ENCODE measurements at places on chromosomes 7 and 10.

DNA sequence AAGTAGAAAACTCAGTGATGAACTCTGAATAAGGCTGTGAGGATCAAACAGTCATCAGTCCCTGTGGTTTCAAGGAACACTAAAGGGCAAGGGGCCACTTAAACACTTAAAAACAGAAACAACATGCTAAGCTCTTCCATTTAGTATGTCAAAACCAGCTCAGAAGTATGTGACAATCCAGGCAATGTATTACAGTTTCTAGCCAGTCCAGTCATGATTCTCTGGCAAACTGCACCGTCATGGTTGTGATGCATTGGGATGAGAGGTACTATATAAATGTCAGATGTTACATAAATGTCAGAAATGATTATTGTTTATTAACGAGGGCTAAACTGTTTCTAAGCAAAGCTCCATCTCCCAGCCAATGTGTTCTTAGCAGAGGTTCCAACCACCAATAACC is 4.7 kb upstream of the CREB5 start:
- no peak for DNase-seq

- DNase-seq = no peak
These were observed 6.1 kb downstream of the RAMP3 start for GRCh38 chr7:45163692-45164052.

GRCh38 chr10:14611968-14612693 is 162.6 kb downstream of the FAM107B start:
- no peak for DNase-seq

DNA sequence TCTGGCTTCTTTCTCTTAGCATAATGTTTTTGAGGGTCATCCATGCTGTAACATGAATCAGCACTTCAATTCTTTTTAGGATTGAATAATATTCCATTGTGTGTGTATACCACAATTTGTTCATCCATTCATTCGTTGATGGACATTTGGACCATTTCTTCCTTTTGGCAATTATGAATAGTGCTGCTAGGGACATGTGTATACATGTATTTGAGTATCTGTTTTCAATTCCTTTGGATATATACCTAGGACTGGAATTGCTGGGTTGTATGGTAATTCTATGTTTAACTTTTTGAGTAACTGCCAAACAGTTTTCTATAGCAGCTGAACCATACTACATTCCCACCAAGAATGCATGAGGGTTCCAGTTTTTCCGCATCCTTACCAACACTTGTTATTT is 39.2 kb downstream of the GBF1 start:
- no peak for DNase-seq

GRCh38 chr10:119852822-119853221 is 19.8 kb downstream of the MCMBP start:
- no peak for DNase-seq

DNA sequence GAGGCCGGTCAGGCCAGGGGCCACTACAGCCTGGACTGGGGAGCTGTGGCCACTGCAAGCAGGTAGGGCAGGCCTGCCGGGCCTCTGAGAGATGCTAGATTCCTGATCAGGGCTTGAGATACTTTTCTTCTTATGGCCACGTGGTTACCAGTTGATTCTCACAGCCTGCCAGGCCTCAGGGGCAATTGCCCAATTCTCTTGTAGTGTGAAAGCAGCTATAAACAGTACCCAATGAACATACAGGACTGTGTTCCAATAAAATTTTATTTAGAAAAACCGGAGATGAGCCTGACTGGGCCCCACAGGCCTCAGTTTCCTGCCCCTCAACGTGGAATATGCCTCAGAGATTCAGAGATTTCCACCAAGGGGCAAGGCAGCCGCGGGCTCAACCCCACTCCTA is 475.2 kb downstream of the TCERG1L start:
- DNase-seq = no peak

GRCh38 chr7:88155756-88156155 is 64.1 kb downstream of the SRI start:
- no peak for DNase-seq

DNA sequence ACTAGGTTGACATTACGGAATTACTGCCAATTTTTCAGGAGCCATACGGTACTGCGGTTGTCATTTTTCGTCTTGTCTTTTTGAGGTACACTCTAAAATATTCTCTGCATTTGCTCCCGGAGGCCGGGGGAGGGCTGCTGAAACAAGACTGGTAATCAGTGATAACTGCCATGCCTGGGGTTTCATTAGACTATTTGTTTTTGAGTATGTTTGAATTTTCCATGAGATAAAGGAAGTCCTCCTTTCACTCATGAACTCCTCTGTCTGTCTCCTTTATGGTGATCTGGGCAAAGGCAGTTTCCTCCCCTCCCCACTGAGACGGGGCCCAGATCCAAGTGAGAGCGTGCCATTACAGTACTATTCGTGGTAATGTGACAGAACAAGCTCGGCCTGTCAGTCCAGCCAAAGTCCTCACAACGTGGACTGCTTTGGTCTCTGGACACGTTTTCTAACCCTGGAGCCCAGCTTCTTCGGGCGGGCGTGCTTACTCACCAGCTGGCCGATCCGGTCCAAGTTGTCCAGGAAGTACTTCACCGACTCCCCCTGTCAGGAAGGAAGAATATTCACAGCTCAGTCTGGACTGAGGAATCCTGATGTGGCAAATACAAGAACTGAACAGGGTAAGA is 45.1 kb downstream of the AMZ1 start:
- no peak for DNase-seq

DNA sequence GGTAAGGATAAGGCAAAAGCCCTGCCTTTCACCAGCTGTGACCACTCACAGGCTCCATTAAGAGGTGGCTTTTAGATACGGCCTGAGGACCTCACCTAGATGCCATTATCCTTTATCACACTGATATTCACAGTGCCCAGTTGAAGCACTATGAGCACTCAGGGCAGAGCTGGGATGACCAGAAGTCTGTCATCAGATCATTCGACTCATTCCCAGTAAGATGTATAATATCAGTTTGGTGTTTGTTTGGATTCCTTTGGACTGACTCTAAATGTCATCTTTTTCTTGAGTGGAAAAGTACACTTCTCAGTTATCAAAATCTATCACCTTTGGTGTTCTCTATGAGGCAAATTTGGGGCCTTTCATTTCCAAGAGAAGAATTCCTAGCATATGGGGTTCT is 18.7 kb downstream of the CCDC136 start:
- DNase-seq = no peak

DNA sequence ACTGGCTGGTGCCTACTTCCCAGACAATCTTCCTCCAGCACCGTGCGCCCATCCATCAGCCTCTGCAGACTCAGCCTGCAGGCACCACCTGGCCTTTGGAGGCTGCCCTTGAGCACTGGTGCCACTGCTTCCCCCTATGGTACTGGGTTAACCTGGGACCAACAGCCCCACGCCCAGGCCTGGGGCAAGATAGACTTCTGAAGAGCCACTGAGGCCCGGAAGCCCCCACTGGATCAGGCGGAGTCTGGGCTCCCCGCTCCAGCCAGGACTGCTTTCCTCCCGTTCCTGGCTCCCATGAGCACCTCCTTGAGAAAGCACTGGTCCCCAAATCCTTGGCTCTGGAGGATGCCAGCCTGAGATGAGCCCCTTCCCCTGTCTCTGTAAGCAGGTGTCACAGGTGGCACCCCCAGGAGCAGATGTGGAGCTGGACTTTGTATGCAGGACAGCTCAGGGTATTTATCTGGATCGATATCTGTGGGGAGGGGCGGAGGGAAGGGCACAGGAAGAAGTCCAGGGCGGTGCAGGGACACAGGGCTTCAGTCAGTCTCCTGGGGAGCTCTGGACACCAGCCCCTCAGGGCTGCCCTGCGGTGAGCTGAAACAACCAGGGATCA is 206.5 kb upstream of the PPP2R2D start:
- no peak for DNase-seq

- DNase-seq = no peak
These were observed 673.4 kb downstream of the AUTS2 start for GRCh38 chr7:70271617-70272081.

GRCh38 chr10:66917104-66917503 is 8.7 kb upstream of the LRRTM3 start:
- DNase-seq = no peak

GRCh38 chr7:4040109-4040928 is 641.8 kb upstream of the FOXK1 start:
- no peak for DNase-seq

DNA sequence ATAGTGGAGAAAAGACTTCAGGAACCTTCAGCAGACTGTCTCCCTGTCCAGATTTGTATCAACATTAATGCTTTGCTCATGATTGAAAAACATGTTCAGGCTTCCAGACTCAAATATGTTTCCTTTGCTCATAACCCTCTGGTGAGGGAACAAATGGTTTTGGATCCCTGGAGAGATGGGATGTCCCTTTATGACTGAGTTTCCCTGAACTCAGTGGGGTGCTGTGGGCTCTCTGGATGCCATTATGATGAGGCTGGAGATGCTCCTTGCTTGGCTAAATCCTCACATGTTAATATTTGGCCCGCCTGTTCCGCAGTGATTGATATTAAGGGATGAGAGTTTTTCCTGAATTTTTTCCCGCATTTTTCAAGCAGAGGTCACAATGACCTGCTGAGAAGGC is 749.4 kb downstream of the SUGCT start:
- DNase-seq = no peak

DNA sequence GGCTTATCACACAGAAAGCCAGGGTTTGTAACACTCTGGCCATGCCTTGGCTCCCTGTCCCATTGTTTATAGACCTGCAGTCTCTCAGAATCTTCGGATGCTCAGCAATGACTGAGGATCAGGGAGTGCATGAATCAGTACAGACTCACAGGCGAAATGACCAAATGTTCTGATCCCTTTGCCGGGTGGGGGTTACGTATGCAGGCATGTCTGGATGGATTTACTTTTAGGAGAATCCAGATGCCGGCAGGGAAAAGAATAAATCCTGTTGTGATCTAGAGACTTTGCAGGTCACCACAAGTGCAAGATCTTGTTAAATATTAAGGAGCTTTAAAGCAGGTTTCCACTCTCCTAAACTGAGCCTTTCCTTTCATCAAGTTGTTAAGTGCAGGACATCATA is 149.5 kb downstream of the SFMBT2 start:
- DNase-seq = no peak

DNA sequence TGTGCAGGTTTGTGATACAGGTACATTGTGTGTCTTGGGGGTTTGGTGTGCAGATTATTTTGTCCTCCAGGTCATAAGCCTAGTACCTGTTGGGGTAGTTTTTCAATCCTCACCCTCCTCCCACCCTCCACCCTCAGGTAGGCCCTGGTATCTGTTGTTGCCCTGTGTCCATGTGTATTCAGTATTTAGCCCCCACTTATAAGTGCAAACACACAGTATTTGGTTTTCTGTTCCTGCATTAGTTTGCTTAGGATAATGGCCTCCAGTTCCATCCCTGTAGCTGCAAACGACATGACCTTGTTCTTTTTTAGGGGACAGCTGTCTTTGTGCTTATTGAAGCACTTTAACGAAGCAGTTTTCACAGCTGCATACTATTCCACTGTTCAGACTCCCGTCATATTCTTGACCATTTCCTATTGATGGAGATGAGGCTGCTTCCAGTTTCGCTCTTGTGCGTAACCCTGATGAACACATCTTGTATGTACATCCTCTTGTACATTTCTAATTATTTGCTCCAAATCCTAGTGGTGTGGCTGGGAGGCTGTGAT is 47.4 kb downstream of the LHPP start:
- no peak for DNase-seq

GRCh38 chr7:39507866-39508551 is 58.2 kb upstream of the YAE1 start:
- DNase-seq = no peak

DNA sequence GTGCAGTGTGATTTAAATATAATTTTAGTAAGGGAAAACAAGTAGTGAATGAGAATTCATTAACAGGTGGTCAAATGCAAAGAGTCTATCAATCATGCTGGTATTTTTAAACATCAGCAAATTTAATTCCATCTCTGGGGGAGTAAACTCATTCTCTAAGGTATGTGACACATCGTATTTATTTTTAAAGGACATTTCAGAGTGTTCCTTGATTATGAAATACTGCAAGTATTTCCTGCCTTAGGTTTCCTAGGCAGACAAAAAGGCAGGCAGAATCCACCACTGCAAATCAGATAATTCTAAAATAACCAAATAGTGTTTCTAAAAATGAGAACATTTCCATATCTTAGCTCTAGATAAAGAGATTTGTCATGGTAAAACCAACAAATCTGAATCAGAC is 193.8 kb downstream of the LRRTM3 start:
- DNase-seq = no peak

- no peak for DNase-seq
These were observed 8.6 kb upstream of the LRRN3 start for GRCh38 chr7:111082351-111082750.

GRCh38 chr10:5283305-5284158 is 81.2 kb upstream of the UCN3 start:
- no peak for DNase-seq

DNA sequence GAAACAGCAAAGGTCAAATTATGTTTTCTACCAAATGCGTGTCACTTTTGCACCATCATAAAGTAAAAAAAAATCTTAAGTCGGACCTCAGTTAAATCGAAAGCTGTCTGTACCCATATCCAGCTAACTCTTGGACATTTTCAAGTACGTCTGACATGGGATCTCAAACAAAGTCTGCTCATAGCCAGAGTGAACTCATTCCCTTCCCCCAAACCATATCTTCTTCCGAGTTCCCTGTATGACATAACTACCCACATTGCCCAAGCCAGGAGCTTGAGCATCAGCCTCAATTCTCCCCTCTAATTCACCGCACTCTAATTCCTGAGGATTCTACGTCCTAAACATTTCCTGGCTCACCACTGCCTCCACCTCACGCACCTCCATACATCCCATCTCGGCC is 44.8 kb upstream of the TARP start:
- no peak for DNase-seq

DNA sequence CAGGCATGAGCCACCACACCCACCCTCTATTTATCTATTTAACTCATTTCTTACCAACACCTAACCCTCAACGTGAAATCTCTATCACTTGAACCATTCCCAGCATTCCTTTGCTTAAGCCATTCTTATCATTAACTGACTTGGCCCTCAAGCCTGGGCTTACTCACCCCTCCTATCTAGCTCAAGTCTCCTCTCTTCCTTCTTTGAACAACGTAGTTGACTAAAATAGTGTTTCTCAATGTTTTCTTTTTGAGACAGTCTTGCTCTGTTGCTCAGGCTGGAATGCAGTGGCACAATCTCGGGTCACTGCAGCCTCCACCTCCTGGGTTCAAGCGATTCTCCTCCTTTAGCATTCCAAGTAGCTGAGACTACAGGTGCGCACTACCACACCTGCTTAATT is 7.0 kb downstream of the ANXA7 start:
- DNase-seq = no peak

All from activated naive CD4-positive, alpha-beta T cell (primary cell).